ENCODE measurements at places on chromosomes 4 and X.

GRCh38 chr4:2141762-2142451 lies 82.8 kb downstream of the NAT8L start:
- DNase-seq = no peak

- no peak for DNase-seq
Observed at GRCh38 chr4:6290769-6291547, 21.3 kb downstream of the WFS1 start.

DNA sequence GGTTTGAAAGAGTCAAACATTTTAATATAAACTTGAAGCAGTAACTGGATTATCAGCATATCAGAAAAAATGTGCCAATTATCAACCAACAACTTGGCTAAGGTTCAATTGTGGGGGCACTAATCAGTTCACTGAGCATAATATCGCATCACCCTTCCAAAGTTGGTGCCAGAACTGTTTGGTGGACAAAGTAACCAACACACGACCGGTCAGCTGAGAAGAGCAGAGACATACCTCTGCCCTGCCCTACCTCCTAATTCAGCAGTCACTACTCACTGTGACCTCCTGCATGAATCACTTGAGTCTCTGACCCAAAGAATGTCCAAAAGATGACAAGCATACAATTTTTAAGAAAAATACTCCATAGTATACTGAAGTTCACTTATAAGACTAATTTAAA lies 53.2 kb downstream of the TSPAN5 start:
- no peak for DNase-seq

- no peak for DNase-seq
Observed at GRCh38 chr4:37219242-37219641, 25.3 kb upstream of the NWD2 start.

- DNase-seq = no peak
Observed at GRCh38 chr4:40629401-40630334, at the start of gene RBM47. Gene RBM47 (minus strand): TSS chr4:40629864. CDS start chr4:40438893, 190,971 bp downstream.

GRCh38 chr4:145769450-145770037 lies 89.6 kb downstream of the C4orf51 start:
- DNase-seq = no peak

DNA sequence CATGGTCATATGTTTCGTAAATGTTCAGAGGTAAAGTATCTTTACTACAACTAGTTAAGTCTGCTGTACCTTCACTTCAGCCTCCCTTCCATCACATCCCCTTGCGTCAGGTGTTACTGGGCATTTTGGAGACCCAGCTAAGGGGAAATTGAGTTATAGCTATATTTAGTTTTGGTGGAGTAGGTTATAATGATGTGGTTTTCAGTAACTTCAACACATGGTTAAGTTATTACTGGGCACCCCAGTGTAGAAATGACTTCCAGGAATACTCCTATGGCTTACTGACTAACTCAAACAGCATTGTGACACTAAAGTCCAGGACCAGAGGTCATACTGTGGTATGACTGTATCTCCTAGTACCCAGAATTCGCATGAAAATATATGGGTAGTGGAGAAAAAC lies 23.4 kb upstream of the ACSL1 start:
- DNase-seq = no peak

- DNase-seq = no peak
Observed at GRCh38 chrX:15877380-15877779, 22.8 kb upstream of the AP1S2 start.

- DNase-seq = no peak
Observed at GRCh38 chr4:33931026-33931425, 2313.3 kb downstream of the ARAP2 start.

DNA sequence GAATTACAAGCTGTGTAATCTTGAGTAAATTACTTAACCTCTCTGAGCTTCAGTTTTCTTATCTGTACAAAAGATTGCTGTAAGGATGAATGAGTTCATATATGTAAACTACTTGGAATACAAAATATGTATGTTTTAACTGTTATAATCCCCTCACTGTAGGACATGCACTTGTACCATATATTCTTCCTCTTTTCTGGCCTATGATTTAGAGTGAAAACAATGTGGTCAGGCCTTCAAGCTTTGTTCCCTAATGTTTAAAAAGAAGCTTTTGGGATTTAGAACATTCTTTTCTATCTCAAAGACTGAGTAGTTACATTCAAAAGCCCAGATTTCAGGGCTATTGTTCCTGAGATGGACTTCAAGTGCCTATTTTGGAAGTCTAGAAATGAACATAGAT lies 26.7 kb upstream of the GPRIN3 start:
- DNase-seq = no peak

GRCh38 chrX:20519146-20519545 lies 252.4 kb upstream of the RPS6KA3 start:
- DNase-seq = no peak

- DNase-seq = no peak
Observed at GRCh38 chrX:87636533-87636932, 118.9 kb downstream of the KLHL4 start.

DNA sequence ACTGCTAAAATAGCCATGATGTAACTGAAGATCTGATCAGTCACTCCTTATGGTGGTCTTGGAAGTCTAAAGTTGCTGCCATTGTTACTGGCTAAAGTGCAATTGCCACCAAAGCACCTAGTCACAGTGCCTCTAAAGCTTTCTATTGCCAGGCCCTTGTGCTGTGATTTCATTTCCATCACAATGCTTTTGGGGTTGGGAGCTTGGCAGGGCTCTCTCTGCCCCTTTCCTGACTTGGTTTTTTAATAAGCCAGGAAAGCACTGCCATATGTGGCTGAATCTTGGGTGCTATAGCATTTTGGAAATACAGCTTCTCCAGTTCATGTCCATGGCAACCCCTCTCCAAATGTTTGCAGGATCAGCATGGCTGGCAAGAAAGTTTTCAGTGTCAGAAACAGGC lies 1712.4 kb upstream of the TENM3 start:
- DNase-seq = no peak

- DNase-seq = no peak
Observed at GRCh38 chr4:185730849-185731608, 81.0 kb downstream of the SORBS2 start.

DNA sequence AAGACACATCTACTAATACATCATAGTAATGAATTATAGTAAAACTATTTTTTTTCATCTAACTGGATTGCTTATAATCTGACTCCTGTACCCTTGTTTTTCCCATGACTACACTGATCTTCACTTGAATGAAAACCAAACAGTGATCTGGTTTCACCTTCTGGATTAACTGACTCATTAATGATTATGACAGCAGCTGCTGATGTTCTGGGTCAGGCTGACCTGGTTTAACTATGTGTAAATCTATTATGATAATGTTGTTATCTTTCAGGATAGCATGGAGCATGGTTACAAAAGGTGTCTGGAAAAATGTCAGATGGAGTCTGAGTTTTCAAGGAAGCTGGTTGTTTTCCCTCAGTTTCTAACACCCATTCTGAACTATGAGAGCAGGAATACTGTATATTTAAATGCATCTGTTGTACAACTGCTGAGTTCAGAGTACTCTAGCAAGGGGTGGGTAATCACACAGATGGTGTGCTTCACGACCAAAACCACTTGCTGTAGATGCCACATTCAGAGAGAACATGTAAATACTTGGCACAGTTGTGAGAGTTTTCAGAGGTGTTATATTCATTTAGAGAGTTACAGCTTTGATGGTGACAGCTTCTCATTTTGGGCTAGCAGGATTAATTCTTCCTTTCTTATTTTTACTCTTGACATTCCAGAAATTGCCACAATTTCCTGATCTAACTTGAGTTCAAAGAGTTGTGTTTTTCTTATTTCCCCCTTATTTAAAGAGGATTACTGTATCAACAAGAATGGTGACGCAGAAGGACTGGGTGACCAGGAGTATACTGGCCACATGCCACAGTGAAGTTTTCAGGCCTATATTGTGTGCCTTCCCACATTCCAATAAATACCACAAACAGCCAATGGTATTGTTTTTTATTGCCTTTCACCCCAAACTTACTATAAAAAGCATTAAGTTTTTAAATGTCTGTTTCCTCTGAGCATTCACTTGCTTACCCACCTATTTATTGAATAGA lies 249.7 kb upstream of the TET2 start:
- no peak for DNase-seq

DNA sequence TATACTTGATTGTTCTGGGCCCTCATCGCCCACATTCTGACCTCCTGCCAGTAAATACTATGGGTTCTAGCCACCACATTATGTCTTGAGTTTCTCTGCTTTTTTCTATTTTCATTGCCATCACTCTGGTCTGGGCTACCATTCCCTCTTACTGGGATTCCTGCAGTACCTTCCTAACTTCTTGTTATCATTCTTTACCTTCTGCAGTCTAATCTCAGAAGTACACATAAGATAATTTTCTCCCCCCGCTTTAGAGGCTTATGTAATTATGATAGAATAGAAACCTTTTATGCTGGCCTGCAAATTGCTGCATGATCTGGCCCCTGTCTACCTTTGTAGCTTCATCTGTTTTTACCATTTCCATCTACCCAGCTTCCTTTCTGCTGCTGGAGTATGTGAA lies 19.2 kb downstream of the STIM2 start:
- DNase-seq = no peak

DNA sequence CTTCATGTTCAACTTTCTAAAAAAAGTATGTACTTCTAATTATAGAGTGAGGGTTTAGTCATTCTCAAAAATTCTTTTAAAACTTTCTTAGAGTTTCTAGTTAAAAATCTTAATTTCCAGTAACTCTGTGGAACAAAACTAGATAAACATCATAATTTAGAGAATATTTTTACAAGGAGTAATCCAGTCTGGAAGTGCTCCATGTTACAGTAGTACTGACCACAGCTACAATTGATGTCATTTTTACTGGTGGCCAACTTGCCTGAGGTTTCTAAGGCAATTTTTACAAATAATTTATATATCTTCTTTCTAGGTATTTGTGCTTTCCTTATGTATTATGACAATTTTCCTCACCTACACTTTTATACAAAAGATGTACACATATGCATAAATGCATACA lies 490.4 kb downstream of the CENPC start:
- DNase-seq = no peak

- no peak for DNase-seq
Observed at GRCh38 chr4:180558427-180558826, 1684.8 kb upstream of the TENM3 start.

- DNase-seq = no peak
Observed at GRCh38 chrX:150849996-150850720, 48.3 kb downstream of the CD99L2 start.

- no peak for DNase-seq
Observed at GRCh38 chrX:129512409-129512808, 10.9 kb downstream of the SMARCA1 start.

DNA sequence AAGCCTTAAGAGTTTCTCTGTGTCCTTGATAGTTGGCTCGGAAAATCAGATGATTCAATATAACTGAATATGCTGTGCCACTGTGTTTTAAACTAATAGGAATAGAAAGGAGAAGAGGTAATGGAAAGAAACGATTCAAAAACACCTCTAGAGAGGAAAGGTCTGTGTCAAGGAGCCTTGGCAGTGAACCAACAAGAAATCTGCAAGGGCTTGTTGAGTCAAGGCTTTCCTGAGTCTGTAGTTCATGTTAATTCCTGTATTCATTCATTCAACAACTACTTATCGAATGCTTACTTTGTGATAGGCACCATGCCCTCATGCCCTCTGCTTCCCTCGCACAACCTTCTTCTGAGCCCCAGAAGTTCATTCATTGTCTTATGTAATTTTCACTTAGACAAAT lies 336.0 kb downstream of the PDHA2 start:
- DNase-seq = no peak

DNA sequence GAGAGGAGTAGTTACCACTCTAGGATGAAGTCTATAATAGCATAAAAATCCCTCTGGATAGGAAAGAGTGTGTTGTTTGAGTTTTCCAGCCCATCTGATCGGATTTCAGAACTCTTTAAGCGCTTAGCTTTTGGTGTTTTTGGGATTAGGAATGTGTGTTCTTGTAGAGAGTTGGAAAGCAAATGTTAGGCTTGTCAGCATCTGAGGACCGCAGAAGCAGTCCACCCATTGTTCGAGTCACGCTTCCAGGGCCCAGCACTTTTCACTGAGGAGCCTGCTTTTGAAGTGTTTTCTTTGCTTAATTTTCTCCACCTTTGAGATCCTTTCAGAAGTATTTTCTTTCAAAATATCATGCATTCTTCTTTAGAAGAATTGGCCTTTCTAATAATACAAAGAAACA lies 306.2 kb downstream of the TENM3 start:
- DNase-seq = no peak

DNA sequence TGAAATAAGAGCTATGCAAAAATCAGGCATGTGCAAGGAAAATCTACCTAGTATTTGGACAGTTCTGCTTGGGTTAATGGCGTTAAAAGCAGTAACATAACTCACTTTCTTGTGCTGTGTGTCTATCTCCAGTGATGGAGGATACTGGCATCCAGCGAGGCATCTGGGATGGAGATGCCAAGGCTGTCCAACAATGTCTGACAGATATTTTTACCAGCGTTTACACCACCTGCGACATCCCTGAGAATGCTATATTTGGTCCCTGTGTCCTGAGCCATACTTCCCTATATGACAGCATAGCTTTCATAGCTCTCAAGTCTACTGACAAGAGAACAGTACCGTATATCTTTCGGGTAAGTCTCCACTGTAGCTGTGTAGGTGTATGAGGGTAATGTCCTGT lies 2.6 kb downstream of the PRDM8 start:
- no peak for DNase-seq

DNA sequence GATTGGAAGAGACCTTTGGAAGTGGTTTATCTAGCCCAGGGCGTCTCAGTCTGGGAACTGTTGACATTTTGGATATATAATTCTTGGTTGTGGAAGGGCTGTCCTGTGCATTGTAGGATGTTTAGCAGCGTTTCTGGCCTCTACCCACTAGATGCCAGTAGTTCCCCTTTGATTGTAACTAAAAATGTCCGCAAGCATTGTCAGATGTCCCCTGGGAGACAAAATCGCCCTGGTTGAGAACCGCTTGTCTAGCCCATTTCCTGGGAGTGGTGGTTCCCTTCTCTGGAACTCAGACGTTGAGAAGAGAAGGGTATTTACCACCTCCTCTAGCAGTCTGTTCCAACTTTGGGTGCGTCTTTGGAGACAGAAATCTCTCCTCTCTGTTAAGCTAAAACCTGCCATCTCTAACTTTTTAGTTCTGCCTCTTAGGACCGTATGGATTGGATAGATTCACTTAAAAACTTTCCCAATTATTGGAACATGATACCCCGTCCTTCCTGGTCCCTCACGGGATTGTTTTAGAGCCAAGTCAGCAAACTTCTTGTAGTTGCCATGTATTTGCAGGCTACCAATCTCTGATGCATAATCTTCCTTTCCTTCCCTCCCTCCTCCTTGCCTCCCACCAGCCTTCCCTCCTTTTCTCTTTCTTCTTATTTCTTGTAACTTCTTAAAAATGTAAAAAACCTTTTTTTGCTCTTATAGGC lies 13.9 kb downstream of the TMEM165 start:
- DNase-seq = no peak

GRCh38 chr4:93730251-93730650 lies 98.3 kb upstream of the ATOH1 start:
- DNase-seq = no peak

- DNase-seq = no peak
Observed at GRCh38 chrX:140273921-140274320, 230.9 kb downstream of the SOX3 start.
